ENCODE measurements at places on chromosomes 16 and 17. TPM values are rescaled to one million over a fixed set of nuclear protein-coding genes. Genes with fewer than 3 reads are reported as not detected.

Gene EDC4
- total RNA-seq = 29.1 TPM

Gene ACSM2B
- total RNA-seq = not detected

Gene ZNF688
- total RNA-seq = 57.4 TPM

Gene ADAM11
- 0.36 TPM for total RNA-seq

Gene SP6
- not detected for total RNA-seq

Gene TUBG2
- 12.1 TPM for total RNA-seq

Gene GUCY2D
- total RNA-seq = not detected

Gene TPSG1
- not detected for total RNA-seq

Gene AURKB
- 31.8 TPM for total RNA-seq

Gene RHBDL3
- not detected for total RNA-seq

Gene KRT20
- not detected for total RNA-seq

Gene EVPLL
- not detected for total RNA-seq

Gene RAB11FIP4
- 0.74 TPM for total RNA-seq

Gene CTRB1
- not detected for total RNA-seq

Gene CCDC144A
- total RNA-seq = 13.7 TPM

Gene GP1BA
- total RNA-seq = not detected

Gene CACNG3
- not detected for total RNA-seq

Gene HBA1
- not detected for total RNA-seq

Gene LRRC36
- total RNA-seq = not detected

Gene SLC12A3
- not detected for total RNA-seq

Gene FN3KRP
- 18.7 TPM for total RNA-seq

Gene CDH3
- total RNA-seq = not detected

Gene NFATC2IP
- total RNA-seq = 22.1 TPM

All from fibroblast of the aortic adventitia (primary cell).